NCI-H1092 (cell line): ENCODE measurements at places on chromosomes 4 and X.

DNA sequence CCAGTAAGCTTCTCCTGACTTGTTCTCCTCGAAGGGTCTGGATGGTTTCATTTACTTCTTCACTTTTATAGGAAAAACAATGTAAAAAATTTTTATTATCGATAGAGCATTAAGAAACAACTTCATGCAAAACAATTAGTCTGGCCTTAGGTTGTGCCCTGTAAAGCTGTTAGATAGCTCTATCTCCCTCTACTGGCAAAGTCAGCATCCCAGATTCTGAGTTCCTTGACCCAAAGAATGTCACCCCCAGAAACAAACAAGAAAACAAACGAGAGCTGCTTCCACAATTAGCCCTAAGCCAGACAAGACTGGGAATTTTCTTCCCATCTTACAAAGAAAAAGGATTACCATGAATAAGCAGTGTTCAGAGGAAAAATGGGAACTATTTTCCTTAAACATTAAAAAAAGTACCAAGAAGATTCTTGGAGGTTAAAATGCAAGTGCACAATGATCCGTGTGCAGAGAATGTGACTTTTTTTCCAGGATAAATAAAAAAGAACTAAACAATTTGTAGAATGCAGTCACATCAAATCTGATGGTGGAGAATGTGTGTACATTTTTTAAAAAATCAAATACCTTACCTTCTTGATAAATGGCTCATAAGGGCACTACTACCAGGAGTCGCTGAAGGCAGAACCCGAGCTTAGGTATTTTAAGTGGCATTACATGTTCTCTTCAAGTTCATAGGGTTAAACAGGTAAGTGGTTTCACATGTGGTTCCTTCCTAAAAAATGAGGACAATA is 293.2 kb downstream of the FBXO8 start:
- DNase-seq = no peak

- DNase-seq = no peak
These were observed 37.8 kb downstream of the SPCS3 start for GRCh38 chr4:176357359-176358082.

- no peak for DNase-seq
These were observed 368.4 kb downstream of the PRDM5 start for GRCh38 chr4:120554086-120554485.

DNA sequence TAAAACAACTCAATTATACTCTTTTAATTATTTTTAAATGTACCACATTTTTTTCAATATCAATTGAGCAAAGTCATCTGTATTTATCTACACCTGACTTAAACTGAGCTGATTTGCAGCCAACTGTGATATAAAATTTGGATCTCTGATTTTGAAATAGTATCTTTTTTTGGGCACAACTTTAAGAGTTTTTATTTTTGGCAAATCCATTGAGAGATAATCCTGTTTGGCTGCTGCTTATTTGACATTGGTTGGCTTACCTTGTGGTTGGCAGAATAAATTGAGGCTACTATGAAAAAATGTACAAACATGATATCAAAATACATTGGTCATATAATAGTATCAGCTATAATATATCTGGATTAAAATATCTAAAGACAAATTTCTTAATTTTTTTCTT is 656.0 kb upstream of the NDST4 start:
- no peak for DNase-seq

GRCh38 chr4:153684182-153684970 is at the start of gene TLR2:
Gene TLR2 (plus strand): TSS chr4:153684280. CDS start chr4:153702908, 18,628 bp downstream.
- DNase-seq = no peak

DNA sequence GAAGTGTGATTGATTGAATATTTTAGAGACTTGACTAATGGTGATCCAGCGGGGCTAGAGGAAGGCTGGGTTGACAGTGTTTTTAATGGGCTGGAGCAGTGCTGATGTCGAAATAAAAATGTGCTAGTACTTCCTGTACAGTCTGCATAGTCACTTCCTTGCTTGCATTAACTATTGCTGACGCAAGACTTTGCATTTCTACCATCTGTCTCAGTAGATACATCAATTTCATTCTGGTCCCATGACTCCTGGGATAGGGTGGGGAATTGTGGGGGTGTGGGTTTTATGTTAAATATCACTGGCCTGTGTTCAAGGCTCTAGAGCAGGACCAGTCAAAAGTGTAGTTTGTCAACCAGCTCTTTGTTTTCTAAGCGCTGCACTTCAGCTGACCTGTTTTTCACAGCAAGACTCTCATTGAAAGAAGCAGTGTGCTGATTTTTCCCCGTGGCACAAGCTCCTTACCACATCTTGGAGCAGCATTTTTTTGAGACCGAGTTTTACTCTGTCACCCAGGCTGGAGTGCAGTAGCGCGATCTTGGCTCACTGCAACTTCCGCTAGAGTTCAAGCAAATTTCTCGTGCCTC is 35.2 kb upstream of the PHEX start:
- no peak for DNase-seq

DNA sequence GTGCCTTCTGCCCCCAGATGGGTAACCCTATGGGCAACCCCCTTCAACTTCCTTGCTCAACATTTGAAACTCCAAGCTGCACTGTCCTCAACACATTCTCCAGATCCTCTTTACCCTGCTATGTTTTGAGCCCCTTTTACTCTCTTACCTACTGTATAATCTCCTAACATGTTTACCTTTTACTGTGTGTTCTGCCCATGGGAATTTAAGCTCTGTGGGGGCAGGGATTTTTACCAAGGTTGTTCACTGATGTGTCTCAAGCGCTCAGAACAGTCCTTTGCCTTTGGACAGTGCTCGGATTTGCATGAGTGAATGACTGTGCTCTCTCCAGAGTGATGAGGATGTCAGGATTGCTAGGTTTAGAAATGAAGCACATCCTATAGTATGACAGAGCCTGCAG is 53.2 kb downstream of the SORBS2 start:
- DNase-seq = no peak

- no peak for DNase-seq
These were observed 74.0 kb upstream of the VMA21 start for GRCh38 chrX:151323054-151323453.

DNA sequence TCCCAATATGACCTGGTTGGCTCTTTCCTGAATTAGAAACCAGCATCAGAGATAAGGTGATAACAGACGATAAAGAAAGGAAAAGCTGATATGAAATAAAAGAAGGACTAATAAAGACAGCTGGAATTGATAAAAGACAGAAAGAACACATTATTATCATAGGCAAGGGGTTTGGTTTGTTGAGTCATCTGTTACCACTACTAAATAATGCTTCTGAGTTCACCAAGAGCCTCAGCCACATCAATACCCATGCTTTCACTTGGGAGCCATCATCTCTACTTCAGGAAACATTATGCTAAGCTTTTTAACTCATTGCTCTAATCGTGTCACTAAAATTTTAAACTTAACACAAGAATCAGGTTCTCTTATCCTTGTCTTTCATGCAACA is 27.6 kb downstream of the ANXA5 start:
- no peak for DNase-seq

GRCh38 chr4:168634276-168634802 is 137.5 kb downstream of the PALLD start:
- DNase-seq = no peak

GRCh38 chr4:184165291-184165690 is 52.4 kb downstream of the ENPP6 start:
- no peak for DNase-seq

DNA sequence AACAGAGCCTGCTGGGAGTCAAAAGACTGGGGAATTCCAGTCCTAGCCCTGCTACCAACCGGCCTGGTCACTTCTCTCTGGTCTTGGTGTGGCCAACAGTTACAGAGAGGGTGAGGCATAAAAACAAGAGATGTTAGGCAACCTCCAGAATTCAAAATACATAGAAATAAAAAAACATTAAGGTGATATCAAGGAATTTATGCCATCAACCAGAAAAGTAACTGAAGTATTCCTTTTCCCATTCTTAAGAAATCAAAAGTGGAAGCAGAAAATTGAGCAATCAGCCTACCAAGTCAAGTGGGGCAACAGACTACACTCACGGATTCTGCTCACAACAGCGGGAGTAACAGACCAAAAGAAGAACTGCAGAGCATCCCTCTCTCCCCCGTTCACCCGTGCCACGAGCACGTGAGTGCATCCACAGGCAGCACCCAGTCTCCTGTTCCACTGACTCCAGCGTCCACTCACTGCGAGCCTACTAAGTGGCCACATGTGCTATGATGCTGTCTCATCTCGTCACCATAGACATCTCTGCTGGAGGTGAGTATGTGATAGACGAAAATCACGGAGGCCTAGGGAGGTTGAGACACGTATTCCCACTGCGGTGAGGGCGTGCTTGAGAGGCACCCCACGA is 29.3 kb downstream of the AFAP1 start:
- DNase-seq = no peak

- peak; percentile 11 for DNase-seq
These were observed 40.2 kb upstream of the NHSL2 start for GRCh38 chrX:71870208-71871098.

- DNase-seq = no peak
These were observed 2.0 kb downstream of the RELL1 start for GRCh38 chr4:37684154-37684553.

- no peak for DNase-seq
These were observed 5.3 kb downstream of the MPC1L start for GRCh38 chrX:40628506-40628905.

GRCh38 chr4:78250500-78250899 is 193.4 kb downstream of the FRAS1 start:
- DNase-seq = no peak

DNA sequence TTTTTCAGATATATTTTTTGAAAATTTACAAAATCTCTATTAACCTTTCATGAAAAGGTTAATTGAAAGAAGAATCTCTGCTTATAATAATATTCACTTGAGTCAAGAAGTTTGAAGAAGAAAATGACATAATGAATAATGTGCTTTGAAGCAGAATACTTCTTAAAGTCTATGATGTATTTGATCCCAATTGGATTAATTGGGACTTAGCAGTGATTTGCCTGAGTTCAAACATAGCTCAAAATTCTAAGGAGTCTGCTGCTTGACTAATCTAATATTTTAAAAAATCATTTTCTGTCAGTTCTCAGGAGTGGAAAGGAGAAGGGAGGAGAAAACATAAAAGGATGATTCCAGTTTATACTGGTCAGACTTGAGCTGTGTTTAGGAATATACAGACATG is 1150.4 kb upstream of the INTU start:
- no peak for DNase-seq

GRCh38 chr4:188417181-188417580 is 277.9 kb downstream of the TRIML1 start:
- peak; percentile 44 for DNase-seq

DNA sequence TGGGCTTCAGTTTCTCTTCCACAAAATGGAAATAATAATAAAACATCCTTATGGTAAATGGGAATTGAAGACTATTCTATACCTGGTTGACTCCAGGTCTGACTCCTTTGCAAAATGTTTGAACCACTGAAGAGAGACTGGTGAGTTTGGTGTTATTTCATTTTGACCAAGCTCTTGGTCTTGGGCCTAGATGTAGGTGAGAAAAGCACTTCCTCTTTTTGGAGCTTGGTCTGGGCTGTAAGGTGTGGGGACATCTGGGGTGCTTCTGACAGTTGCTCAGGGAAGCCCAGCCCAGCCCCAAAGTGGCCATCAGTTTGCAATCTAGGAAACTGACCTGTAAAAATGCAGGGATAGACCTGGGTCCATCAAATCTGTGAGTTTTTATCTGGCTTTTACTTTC is 26.8 kb upstream of the SOD3 start:
- DNase-seq = no peak

DNA sequence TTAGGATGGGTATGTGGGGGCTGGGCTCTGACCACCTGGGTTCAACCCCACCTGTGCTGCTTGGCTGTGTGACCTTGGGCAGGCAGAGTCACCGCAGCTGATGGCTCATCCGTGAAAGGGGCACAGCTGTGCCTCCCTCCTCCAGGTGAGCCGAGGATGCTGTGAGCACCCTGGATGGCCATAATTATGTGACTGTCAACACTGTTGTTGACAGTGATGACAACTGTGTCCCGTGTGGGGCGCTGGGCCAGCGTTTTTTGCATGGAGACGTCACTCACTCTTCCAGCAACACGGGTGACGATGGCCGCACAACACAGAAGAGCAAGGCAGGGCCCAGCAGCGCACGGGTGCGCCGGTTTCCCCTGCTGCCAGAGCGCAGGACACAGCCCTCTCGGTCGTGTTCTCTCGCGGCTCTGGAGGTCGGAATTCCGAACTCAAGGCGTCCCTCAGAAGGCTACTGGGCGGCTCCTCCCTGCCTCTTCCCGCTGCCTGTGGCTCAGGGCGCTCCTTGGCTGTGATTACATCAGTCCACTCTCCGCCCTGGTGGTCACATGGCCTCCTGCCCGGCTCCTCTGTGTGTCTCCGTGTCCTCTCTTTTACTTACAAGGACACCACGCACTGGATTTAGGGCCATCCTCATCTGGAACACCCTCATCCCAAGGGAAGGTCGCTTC is 1.3 kb downstream of the SH3TC1 start:
- DNase-seq = no peak

- no peak for DNase-seq
These were observed 141.3 kb downstream of the AFAP1 start for GRCh38 chr4:7798178-7798995.

DNA sequence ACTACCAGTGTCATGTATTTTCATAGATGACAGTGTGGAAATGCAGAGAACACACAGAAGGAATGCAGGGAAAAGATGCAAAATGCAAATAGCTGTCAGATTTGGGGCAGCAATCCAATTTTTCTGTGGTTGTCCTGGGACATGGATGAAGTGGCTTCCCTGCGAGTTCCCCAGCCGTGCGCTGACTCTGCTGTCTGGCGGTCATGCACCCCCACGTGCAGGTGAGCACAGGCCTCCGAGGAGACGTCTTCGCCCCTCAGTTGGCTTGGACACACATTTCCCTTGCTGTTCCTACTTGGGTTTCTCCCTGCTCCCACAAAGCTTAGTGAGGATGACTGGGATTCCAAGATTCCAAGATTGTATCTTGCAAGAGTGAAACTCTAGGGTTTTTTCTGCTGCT is 24.4 kb downstream of the BLOC1S4 start:
- DNase-seq = no peak

DNA sequence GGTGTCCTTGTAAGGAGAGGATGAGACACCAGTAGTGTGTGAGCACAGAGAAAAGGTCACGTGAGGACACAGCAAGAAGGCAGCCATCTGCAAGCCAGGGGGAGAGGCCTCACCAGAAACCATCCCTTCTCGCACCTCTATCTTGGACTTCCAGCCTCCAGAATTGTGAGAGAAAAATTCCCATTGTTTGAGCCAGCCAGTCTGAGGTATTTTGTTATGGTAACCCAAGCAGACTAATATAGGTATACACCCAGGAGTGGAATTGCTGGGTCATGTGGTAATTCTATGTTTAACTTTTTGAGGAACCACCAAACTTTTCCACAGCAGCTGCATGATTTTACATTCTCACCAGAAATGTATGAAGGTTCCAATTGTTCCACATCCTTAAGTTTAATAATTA is 25.6 kb downstream of the ZDHHC9 start:
- DNase-seq = no peak

DNA sequence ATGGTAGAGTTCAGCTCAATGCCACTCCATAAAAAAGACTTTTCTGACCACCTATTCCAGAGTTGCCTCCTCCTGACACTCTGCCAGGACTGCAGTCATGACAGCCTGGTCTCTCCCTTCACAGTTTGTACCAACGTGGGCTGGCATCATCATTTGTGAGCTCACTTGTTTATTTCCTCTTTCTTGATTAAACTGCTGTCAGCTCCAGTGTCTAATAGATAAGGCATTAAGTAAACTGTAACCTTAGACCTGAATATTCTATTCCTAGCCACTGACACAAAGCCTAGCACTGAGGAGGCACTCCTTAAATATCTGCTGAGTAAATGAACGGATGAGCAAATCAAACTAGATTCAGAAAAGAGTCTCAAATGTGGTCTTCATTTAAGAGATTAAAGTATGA is 48.7 kb downstream of the DDX60 start:
- DNase-seq = no peak

- DNase-seq = no peak
These were observed 13.4 kb upstream of the COL25A1 start for GRCh38 chr4:109315818-109316217.

GRCh38 chr4:85708468-85708867 is 233.5 kb downstream of the ARHGAP24 start:
- DNase-seq = no peak
